Fibroblast of gingiva (primary cell): ENCODE measurements at places on chromosomes 2 and 18.
A peak's percentile ranks its signal among the peaks of the same experiment; 100 is the strongest.

- DNase-seq = no peak
These were observed 326.7 kb downstream of the MTX2 start for GRCh38 chr2:176595986-176596385.

DNA sequence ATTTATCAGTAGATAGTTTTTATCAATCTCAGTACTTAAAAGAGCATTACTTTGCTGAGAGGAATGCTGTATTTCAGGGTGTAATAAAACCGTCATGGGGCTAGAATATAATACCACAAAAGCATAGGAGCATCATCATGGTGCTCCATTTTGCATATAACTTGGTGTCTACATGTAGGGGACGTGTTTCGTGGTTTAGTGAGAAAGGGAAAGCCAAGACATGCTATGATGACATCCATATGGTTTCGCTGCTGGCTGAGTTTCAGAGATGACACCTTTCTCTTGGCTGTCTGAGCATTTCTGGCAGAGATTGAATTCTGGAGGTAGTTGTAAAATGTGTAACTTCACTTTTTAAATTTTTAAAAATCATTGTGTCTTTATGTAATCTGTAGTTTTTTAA lies 32.4 kb downstream of the WDR43 start:
- no peak for DNase-seq

GRCh38 chr2:56770490-56770889 lies 586.7 kb downstream of the CCDC85A start:
- DNase-seq = no peak

DNA sequence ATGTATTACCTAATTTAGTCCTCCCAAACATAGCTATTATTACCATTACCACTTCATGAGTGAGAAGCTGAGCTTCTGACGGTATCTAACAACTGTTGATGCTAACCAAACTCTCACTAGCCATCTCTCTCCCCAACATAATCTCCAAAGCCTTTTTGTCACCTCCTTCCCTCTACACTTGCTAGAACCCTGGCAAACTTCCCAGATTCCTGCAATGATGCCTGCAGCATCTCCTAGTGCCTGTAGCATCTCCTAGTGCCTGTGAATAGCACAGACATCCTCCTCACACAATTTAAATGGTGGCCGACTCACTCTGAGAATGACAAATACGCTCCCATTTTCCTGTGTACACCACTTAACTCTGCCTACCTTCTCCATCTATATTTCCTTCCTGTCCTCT lies 126.7 kb downstream of the STK39 start:
- no peak for DNase-seq

GRCh38 chr2:19272941-19273470 lies 85.4 kb downstream of the OSR1 start:
- DNase-seq = no peak

GRCh38 chr2:128279009-128279408 lies 39.7 kb downstream of the HS6ST1 start:
- DNase-seq = no peak

DNA sequence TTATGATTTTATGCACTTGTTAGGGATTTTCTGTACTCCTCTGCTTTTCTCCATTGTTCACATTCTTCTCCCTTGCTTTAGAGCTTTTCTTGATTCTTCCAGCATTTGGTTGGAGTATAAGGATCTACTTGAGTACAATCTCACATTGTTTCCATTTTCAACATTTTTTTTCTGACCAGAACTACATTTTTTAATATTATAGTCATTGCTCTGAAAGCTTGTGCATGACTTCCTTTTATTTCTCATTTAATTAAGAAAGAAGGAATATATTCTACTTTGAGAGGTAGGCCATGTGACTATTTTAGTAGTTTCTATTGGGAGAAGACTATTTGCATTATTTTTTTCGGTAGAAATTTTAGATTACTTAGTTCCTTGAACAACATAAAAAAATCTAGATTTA lies 200.4 kb downstream of the TMEM247 start:
- DNase-seq = peak; percentile 55

- no peak for DNase-seq
These were observed 527.6 kb downstream of the SATB2 start for GRCh38 chr2:198930170-198930569.

DNA sequence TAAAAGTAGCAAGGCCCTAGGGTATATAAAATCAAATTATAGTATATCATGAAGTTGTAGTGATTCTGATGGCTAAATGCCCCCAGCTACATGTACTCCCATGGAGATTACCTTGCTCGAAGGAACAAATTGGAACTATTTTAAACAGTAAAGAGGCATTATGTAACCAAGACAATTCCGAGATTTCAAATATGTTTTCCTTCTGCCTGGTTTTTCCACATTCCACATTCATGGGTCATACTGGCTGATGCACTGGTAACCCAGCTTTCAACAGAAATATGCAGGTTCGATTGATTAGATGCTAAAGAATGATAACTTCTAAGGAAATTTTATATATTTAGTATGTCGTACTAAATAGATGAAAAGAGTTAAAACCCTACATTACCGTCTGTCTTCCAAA lies 62.3 kb upstream of the MGAT4A start:
- no peak for DNase-seq

DNA sequence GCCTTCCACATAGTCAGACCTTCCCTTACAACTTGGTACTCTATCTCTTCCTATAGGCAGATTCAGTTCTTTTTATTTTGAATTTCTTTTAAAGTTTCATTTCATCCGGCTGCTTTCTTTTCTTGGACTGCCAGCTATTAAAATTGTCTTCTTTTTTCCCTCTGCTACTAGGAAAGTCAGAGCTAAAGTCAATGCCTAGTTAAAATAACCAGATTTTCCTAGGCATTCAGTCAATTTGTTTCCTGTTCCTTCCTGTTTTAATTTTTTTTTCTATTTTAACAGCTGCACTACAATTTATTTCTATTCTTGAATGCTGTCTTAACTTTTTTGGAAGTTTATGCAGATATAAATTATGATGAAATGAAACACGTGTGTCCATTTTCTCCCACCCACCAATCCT lies 84.8 kb downstream of the EVA1A start:
- no peak for DNase-seq

DNA sequence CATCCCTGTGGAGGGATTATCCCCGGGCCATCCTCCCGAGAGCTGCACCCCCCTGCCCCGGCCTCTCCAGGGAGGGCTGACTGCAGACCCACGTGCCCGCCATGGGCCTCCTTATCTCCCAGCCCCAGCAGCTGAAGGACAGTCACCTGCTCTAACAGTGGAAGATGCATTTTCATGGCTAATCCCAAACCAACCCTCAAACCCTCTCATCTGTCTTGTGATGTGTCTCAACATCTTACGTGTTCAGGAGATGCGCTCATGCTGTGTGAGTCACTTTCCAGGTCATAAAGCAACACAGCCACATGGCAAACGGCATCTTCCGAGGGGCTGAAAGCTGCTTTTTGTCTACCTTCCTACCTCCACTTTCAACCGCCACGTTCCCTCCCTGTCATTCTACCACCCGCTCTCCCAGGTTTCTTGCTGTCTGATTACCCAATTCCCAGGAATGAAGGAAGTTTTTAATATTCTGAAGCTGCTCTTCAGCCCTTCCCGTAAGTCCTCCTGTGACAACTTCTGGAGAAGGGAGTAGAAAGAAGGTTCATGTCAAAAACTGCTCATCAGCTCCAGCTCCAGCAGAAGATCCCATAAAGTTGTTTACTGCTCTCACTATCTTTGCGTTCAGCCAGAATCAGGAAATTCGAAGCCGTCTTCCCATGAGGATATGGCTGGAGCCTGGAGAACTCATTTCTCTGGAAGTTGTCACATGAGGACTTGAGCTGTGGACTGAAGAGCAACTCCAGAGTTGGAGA lies 54.5 kb downstream of the MBP start:
- no peak for DNase-seq

DNA sequence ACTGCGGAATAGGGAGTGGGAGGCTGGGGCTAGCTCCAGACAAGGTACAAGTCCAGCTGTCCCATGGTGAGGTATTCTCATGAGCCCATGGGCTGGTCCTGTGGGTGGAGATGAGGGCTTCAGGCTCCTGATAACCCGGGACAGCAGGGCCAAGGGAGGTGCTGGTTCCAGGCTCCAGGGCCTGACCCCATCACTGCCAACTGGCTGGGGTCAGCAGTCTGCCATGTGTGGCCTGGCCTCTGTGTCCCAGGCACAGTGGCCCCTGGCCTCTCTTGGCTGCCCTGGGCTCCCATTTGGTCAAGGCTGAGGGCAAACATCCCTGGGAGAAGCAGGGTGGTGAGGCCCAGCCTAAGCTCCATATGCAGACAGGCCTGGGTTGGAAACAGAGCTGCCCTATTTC lies 966 bp upstream of the OXER1 start:
- no peak for DNase-seq

GRCh38 chr18:72180689-72181088 lies 363.5 kb downstream of the CBLN2 start:
- DNase-seq = no peak

DNA sequence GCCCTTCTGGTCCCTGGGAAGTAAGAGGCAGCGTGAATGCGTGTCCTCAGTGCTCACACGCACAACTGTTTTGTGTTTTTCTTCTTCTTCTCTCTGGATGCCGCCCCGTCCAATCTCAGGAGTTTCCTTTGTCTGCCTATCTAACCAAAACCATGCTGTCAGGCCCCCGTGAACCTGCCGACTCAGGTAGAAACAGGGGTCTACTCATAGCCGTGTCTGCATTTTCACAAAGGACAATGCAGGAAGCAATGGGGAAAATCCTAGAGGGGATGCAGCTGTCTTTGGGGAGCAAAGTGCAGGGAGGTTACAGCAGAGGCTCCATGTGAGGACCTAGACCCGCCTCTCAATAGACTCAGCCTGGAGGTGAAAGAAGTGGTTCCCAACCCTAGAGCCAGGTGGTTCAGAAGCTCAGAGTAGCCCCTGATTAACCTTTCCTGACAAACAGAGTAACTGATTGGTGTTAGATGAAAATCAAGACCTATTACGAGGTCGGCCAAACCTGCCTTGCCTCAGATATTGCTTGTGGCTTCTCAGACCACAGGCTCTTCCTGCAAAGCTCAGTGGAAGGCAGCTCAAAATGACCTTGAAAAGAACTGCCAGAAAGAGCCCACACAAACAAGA lies 49.3 kb downstream of the CD226 start:
- DNase-seq = no peak

- DNase-seq = peak; percentile 70
These were observed at the start of gene EFHD1 for GRCh38 chr2:232633413-232634205. TSS of gene EFHD1 (plus strand) at chr2:232633604. CDS start at chr2:232633705, 101 bp downstream.

GRCh38 chr18:28411806-28412205 lies 234.9 kb upstream of the CDH2 start:
- peak; percentile 95 for DNase-seq

- DNase-seq = no peak
These were observed 667.4 kb downstream of the NRXN1 start for GRCh38 chr2:50364511-50364910.

- DNase-seq = no peak
These were observed 250.5 kb downstream of the TFCP2L1 start for GRCh38 chr2:121034551-121034950.

DNA sequence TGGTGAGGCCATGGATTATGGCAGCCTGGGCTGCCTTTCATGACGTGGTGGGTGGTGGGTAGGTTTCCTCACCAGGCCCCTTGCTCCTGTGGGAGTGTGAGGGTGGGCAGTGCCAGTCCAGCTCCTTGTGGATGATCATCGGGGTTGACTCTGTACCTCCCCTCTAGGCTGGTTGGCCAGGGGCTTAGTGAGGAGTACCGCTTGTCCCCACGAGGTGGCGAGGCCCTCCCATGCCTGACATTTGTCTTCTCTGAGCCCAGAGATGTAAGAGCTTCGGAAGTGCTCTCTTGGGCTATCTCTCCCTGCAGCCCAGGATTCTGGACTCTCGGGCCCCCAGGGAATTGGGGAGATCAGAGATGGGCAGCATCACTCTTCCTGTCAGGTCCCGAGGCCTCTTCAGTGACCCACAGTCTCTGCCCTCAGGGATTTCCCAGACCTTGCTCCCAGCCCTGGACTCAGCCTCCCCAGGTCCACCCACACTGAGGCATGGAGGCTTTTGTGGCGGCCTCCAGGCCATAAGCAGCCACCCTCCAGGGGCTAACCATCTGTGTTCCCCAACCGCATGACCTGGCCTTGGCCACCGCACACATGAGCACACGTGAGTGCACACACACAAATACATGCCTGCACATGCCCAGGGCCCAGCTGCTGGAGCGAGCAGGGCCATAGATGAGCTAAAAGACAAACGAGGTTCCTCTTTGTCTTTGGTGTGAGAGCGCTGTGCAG lies 6.5 kb downstream of the SPR start:
- DNase-seq = peak; percentile 63

- DNase-seq = no peak
These were observed 4.4 kb downstream of the SKOR2 start for GRCh38 chr18:47247036-47247415.

GRCh38 chr18:60643009-60643408 lies 270.4 kb upstream of the MC4R start:
- DNase-seq = no peak

GRCh38 chr2:36708041-36708741 lies 11.7 kb downstream of the VIT start:
- peak; percentile 96 for DNase-seq

DNA sequence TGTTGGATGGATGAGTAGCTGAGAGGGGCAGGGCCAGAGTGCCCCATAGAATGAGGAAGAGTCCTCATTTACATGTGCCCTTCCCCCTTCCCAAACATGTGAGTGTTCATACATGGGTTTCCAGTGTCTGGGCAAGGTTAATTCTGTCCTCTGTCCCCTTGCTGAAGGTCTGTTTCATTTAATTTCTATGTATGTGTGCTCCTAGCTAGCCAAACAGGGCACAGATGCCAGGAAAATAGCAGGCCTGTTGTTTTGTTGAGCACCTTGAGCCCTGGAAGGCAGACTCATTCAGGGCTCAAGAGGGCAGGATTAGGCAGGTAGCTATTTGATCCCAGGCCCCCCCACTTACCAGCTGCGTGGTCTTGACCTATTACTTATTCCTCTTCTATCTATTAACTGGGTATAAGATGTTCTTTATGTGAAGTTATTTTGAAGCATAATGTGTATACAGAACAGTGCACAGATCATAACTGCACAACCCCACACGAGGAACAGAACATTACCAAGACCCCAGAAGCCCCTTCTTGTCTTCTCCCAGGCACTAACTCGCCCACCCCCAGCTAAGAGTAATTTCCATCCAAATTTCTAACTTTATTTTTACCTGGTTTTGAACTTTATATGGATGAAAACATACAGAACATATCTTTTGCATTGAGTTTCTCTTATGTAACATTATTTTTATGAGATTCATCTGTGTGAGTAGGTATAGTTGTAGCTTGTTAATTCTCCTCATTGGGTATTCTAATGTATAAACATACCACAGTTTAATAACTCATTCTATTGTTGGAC lies 164.3 kb downstream of the RPIA start:
- DNase-seq = no peak

- DNase-seq = no peak
These were observed 41.3 kb upstream of the GBX2 start for GRCh38 chr2:236209535-236209934.

GRCh38 chr2:16282511-16282910 lies 342.2 kb downstream of the MYCN start:
- no peak for DNase-seq
